ENCODE measurements at places on chromosomes 13 and 19.

GRCh38 chr19:16895467-16896145 is 6.8 kb downstream of the F2RL3 start:
- DNase-seq: no peak

- DNase-seq: no peak
Measured at GRCh38 chr19:926589-927350, 935 bp downstream of the ARID3A start.

- no peak for DNase-seq
Measured at GRCh38 chr13:50468849-50469669, 374.4 kb downstream of the DLEU7 start.

GRCh38 chr19:35138305-35138892 is at the start of gene FXYD1:
TSS of gene FXYD1 (plus strand) at chr19:35138824. CDS start at chr19:35140080, 1,256 bp downstream.
- DNase-seq: no peak

DNA sequence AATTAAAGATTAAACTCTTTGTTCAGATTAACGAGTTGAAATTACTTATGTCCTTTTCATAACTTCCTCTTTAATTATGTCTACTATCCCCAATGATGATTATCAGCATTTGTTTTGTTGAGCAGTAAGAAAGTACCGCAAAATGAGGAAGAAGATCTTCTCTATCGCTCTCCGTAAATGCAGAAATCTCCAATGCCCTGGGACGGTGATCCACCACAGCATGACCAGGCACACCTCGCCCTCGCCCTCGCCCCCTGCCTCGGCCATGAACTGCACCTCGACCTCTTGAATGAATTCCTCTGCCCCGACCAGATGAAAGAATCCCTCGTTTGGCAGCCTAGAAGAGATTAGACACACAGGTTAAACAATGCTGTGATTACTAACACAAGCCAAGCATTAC is 69.1 kb downstream of the RBM26 start:
- DNase-seq: no peak

DNA sequence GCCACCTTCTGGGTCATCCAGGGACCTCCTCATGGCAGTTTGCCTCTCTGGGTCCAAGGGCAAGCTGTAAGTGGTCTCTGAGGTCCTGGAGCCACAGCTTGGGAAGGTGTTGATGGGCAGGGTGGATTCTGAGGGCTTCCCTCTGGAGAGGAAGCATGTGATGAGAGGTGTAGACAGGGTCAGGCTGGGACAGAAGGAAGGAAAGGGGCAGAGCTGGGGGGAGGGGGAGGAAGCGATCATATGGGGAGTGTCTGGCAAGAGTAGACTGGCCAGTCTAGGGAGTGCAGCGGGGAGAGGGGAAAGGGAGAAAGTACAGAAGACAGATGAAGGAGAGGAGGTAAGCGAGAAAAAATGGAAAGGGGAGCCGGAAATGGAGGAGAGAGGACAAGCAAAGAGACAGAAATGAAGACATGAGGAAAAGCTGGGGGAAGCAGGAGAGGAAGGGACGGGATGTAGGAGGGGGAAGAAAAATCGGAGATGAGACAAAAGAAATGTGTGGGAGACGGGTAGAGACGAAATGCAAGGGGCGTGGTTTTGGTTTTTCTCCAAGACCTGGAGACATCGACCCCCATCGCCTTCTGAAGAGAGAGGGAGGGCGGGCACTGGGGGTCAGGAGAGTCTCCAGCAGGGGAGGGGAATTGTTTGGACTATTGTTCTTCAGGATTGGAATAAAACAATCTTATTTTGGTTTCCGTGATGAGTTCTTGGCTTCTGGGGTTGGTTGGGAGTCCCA is 26.6 kb downstream of the ZSWIM9 start:
- no peak for DNase-seq

DNA sequence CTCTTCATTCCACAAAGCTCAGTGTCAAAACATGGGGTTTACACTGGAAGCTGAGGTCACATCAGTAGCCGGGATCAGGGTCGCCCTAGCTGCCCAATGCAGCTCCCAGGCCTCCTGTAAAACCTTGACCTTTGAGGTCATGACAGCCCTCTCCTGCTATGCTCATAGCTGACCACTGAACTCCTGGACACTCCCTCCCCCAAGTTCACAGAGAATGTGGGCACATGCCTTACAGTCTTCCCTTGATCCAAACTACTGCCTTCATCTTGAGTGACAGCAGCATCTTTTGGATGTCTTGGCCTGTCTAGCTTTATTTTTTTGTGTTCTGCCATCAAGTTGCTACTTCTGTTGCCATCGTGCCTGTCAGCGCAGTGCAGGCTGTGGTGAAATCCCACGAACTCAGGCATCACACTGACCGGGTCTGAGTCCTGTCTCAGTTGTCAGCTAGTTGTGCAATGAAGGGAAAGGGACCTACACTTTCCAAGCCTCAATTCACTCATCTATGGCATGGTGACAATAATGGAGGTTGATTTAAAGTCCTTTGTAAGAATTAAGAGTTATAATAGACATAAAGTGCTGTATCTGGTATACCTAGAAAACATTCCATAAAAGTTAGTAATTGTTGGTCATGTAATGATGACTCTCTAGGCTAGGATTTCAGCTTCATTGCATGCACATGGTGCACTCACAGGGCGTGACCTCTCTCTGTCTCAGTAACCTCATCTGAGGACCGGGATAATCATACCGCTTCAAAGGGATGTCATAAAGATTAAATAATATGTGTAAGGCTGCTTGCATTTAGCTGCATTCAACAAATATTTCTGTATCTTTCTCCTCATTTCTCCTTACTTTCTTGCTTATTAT is 16.4 kb upstream of the ALOX5AP start:
- no peak for DNase-seq

GRCh38 chr13:62360609-62361008 is 945.0 kb upstream of the PCDH20 start:
- no peak for DNase-seq

DNA sequence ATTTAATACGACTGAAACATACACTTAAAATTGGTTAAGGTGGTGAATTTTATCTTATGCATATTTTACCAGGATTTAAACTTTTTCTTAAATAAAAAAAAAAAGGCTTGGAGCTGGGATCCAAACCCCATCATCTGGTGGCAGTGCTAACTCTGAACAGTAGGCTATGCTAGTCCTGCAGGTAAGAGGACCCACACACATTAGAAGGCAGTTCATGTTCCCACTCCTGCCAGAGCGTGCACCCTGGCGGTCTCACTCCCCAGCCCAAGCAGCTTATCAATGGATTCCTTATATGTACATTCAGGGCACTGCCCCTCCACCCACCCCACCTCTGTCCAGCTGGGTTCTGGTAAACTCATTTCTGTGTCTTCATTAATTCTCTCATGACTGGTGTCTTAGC is 31.3 kb upstream of the CEBPA start:
- DNase-seq: no peak
